ENCODE measurements at places on chromosomes 3 and 15.

DNA sequence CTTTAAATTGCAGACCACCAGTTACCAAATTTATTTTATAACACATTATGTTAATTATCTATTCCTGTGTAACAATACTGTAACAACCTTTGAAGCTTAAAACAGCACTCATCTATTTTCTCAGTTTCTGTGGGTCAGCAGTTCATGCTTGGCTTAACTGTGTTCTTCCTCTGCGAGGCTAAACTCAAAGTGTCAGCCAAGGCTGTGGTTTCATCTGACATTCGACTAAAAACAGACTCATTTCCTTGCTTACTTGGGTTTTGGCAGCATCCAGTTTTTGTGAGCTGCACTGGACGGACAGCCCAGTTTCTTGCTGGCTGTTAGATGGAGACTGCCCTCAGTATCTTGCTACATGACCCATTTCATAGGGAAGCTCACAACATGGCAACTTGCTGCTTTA lies 247.3 kb upstream of the KCNH8 start:
- DNase-seq, result no peak

DNA sequence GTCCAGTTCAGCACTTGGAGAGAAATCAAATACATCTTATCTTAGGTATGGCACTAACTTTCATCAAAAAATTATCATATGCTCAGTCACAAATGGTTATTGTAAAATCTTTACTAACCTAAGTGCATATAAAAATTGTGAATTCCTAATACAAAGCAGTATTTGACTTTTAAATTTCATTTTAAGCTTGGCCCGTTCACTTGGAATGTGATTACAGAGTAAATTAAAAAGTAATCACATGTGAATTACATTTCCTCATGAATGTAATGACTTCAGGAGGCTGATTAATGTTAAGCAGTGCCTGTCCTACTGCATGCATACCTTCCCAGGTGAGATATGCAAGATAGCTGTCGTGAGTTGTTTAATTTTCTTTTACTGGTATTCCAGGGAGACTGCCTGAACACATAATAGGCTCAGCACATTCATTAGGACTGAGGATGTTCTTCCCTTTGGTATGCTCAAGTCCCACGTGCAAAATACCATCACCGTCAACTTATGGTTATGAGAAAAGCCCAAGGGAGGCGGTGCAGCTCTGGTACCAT lies 1053.0 kb downstream of the FHIT start:
- DNase-seq, result no peak

- DNase-seq, result no peak
These were observed 51.6 kb upstream of the SLC6A11 start for GRCh38 chr3:10764259-10765051.

DNA sequence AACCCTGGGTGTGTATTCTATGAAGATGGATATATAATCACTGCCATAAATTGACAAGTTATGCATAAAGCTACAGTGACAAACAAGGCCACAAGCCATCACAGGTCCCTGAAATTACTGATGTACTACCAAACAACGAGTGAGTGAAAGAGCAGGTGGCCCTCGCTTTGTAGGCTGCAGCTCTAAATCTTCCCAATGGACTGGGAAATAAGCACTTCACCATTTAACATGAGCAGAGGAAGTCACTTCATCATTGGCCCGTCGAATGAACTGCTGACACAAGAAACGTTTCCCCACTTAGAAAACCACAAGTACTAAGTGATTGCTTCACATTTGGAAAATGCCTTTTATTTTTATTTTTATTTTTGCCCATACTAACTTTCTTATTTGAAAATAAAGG lies 218.0 kb downstream of the ZNF385D start:
- DNase-seq, result no peak

DNA sequence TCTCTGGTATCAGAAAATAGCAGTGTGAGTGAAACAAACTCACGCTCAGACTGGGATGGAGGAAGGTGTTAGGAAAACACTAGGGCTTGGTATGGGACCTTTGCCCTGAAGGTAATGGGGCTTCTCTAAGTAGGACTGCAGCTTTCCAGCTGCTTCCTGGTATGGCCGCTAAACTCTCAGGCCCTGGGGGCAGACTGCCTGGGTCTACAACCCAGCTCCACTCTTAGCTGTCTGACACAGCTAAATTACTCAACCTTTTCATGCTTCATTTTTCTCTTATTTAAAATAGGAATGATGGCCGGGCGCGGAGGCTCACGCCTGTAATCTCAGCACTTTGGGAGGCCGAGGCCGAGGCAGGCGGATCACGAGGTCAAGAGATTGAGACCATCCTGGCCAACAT lies 5.2 kb upstream of the YEATS2 start:
- no peak for DNase-seq

GRCh38 chr3:127940116-127940515 lies 25.1 kb downstream of the KBTBD12 start:
- DNase-seq, result no peak

DNA sequence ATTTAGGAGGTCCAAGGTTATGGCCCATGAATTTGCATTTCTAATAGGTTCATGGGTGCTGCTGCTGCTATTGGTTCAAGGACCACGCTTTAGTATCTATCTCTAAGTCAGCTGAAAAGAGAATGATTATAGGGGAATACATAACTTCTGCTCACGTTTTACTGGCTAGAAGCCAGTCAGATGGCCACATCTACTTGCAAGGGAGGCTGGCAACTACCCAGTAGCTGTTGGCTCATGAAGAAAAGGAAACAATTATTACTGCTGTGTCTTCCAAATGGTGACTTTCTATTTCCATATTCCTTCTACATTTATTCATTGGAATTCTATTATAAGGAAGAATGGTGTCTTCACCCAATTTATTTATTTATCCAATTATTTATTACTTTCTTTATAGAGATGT lies 54.2 kb downstream of the SLC25A36 start:
- no peak for DNase-seq

DNA sequence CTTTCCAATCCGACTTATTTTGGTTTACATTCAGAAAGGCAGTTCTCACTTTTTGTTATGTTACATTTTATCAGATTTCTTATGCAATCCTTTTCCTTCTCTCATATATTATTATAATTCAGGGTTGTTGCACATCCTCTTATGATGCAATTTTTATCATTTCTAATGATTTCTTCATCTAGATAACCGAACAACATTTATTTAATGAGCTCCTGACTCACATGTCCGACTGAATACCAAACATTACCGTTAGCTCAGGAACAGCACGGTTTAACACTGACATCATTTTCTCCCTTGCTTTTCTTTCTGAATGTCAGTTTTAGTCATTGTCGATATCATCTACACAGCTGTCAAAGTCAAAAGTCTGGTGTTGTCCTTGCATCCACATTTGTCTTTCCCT lies 199.2 kb downstream of the BCHE start:
- DNase-seq, result no peak

DNA sequence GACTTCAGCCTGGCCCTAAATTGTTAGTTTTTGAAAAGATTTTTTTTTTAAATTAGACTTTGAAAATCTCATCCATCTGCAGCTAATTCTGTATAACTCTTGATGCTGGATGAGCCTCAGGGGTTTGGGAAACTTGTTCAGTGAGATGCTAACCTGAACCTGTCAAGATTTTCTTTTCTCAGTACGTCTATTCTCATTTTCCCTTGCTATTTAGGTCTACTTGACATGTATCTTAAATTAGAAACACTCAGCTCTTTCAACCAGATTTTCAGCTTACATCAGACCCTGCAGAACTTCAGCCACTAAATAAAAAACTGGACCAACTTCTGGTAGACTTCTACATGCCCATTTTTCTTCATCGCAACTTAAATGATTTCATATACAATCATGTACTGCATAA lies 61.4 kb downstream of the MFSD1 start:
- no peak for DNase-seq

GRCh38 chr3:66494959-66495667 lies 5.7 kb downstream of the LRIG1 start:
- no peak for DNase-seq

DNA sequence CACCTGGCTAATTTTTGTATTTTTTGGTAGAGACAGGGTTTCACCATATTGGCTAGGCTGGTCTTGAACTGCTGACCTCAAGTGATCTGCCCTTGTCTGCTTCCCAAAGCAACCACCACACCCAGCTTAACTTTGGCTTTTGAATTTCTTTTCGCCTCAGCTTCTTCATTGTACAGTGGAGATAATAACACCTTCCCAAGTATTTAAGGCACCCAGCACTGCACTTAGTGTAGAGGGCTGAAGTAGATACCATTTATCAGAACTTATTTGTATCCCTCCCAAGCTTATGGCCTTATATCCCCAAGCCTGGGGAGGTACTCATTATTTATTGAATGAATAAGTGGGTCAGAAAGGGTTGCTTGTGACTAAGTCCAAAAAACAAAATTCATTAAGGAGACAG lies 2.3 kb downstream of the SQOR start:
- no peak for DNase-seq

- DNase-seq, result no peak
These were observed 61.1 kb downstream of the KCNMB2 start for GRCh38 chr3:178597371-178597770.

DNA sequence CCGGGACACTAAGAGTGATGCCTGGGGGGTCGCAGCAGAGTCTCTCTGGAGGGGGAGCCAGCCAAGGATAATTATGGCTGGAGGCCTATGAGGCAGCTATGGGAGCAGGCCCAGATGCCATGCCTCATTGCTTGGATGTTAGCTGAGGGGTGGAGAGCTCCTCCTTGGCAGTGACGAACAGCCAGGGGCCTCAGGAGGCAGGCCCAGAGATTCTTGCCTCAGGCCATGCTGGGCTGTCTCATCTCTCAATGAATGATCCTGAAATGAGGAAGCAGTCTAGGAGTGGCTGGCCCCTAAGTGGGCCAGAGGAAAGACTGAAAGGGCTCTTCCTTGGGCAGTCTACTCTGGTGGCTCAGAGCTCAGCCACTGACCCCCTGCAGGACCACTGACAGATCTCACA lies 21.3 kb downstream of the KIF9 start:
- DNase-seq, result no peak

GRCh38 chr15:68252925-68253534 lies 23.5 kb upstream of the CLN6 start:
- DNase-seq, result no peak

DNA sequence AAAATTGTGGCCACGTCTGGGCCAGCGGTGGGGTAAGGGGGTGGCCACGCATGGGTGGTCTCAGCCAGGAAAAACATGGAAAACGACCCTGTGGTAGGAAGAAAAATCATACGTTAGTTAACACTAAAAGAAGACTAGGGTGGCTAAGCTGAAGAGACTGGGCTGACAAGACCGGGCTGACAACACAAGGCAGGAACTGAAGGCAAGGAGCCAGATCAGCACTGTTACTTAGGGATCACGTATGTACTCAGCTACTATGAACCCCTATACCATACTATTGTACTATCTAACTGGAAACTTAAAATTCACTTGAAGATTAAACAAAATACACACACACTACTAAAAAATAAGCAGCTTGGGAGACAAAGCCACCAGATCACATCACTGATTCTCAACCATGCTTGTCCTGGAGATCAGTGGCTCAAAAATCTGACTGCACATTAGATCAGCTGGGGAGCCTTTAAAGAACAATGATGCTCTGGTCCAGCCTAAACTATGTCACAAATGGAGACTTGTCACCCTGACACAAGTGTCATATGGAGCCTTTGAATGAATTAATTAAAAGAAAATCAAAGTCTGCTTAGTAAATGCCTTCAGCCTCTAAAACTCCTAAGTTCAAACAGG lies 442.2 kb downstream of the SHQ1 start:
- DNase-seq, result no peak

DNA sequence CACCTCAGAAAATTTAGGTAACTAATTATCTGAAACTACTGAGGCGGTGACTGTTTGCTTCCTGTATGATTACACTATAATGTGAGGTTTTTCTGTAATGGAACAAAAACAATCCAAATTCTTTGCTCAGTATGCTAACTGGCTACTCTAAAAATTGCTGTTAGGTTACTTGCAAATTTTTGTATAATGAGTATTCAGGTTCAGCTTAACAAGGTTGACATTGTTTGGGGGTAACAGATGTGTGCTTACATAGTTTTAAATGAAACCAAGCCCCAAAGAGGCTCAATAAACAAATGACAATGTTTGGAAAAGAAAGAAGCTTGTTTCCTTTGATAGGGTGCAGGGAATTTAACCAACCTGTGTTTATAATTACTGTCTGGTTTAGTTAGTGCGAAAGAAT lies 414.5 kb upstream of the MDFIC2 start:
- DNase-seq, result no peak

DNA sequence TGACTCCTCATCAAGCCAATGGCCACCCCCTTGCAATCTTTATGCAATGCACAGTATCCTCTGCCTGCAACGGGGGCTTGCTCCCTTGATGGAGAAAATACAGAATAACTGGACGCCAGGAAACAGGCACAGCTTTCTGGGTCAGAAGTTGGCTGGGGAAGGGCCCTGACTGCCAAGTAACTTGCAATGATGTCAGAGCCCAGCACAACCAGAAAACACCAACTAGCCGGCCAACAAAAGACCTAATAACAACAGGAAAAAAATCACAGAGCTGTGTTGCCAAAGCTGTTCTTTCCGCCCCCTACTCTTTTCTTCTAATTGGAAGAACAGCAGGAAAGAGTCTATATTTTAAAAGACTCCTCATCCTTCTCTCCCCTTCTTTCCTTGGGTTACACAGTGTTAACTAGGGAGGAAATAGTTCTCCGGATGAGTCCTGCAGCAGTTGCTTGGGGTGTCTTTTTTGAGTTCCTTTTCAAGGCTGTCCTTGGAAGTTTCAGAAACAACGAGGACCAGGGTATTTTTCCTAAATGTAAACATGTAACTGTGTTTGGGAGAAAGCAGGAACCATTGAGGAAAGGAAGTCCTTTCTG lies 1.4 kb upstream of the SEMA6D start:
- no peak for DNase-seq

DNA sequence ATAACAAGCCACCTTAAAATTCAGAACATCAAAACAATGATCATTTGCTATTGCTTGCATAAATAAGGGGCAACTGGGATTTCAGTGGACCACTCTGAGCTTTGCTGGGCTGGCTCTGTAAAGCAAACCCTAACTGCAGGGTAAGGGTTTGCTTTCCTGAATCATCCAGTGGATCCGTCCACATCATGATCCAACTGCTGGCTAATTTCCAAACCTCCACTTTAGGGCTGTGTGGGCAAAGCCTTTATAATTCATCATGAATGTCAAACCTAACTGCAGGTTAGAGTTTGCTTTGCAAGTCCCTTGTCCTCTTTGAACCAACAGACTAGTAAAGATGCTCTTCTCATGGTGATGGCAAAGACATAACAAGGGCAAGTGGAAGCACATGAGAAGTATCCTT lies 76.1 kb downstream of the SYNPR start:
- no peak for DNase-seq

- no peak for DNase-seq
These were observed 132.9 kb upstream of the LRRFIP2 start for GRCh38 chr3:37307321-37307720.

- no peak for DNase-seq
These were observed 117.7 kb downstream of the PTPRG start for GRCh38 chr3:61679026-61679425.

- DNase-seq, result no peak
These were observed 41.6 kb downstream of the ACAN start for GRCh38 chr15:88844749-88845386.

GRCh38 chr15:97234851-97235610 lies 725.5 kb upstream of the ARRDC4 start:
- DNase-seq, result no peak

GRCh38 chr3:175159202-175159601 lies 300.1 kb downstream of the NAALADL2 start:
- DNase-seq, result no peak
